ENCODE measurements at places on chromosomes 4 and X.

- DNase-seq = no peak
These were observed 48.3 kb upstream of the GUCY1A1 start for GRCh38 chr4:155618183-155618838.

DNA sequence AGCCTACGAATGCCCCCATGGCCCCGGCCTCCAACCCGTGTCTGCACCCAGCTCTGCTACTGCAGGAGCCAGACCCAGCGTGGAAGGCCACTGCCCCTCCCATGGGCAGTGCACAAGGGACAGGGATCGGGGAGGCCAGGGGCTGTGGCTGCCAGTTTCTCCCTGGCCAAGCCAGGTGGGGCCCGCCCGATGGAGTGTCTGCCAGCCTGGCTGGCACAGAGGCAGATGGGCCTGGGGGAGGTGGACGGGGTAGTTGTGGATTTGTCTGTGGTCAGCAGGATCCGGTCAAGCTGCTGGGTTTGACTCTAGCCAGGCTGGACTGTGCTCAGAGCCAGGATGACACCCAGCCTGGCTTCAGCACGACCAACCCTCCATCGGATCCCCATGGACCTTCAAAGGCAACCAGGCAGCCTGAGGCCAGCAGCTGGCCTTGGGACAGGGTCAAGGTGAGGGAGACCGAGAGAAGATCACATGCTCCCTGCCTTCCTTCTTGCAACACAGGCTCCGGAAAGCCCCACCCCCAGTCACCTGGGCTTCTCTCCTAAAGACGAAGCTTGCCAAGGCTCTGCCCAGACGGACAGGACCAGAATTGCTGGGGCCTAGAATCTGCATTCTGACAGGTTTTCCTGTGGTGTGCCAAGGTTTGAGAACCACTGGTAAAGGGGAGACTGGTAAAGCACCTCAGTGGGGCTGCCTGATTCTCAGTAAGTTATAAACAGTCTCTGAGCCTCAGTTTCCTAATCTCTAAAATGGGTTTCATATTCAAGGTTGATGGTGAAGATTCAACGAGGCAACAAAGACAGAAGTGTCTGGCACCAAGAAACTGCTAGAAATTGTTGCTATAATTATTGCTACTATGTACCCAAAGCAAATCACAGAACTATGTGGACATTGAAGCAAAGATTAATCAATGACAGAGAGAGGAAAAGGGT, 78.6 kb downstream of the PPP2R2C start:
- no peak for DNase-seq

GRCh38 chr4:182105416-182105815, 137.8 kb upstream of the TENM3 start:
- no peak for DNase-seq

- no peak for DNase-seq
These were observed 2344.1 kb downstream of the PCDH7 start for GRCh38 chr4:33064238-33064637.

DNA sequence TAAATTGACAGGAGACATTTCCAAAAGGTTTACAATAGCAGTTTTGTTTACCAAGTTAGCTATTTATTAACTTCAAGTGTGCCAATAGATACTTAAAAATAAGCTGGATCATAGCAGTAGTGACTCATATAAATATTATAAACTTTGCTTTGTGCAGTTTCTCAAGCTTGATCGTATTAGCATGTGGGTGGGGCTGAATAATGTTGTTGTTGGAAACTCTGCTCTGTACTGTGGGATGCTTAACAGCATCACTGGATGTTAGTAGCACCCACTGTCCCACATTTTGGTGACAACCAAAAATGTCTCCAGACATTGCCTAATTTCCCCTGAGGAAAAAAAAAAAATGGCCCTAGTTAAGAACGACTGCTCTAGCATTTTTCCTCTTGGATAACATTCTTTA, 855.2 kb upstream of the ADGRL3 start:
- no peak for DNase-seq

DNA sequence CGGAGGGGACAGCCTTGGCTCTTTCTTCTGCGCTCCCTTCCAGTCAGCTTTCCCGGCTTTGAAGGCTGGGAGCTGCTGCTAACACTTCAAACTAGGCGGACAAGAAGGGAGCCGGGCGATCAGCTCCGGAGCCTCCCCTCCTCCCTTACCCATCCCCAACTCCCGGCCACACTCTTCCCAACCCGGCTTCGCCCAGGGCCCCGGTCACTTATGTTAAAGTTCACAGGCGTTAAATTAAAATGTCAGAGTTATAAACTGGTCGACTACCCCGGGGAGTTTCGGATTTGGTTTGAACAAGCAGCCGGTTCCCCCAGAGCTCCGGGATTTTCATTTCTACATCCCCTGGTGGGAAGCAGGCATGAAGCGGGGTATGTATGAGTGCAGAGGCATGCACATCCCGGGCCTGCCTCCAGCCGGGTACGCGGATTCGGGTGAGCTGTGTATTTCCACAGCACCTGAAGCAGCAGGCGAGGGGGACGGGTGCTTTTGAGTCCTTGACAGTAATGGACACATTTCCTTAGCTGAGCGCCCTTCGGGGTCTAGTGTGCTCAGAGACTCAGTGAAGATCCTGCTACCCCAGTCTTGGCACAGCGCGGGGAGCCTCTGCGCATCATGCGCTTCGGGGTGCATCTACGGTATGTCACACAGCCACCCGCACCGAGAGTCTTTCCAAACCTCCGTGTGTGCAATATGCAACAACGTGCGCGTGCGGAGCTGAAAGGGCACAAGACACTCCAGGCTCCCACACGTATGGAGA, 880 bp downstream of the UNC5C start:
- no peak for DNase-seq

DNA sequence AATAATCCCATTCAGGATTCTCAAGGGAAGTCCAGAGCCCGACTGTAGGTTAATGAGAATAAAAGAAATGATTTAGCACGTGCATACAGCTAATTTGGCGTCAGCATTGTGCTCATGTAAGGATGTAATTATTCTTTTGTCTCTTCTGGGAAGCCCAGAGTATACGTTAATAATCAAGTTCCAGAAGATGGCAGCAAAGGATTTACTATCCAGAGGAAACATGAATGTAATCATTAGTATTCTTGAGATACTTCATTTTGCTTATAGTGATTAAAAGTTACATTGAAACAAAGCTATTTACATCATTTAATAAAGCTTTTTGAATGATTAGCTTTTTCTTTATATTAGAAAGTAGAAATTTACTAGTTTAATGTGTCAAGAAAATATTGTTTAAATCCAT, 27.1 kb upstream of the MAP9 start:
- DNase-seq = no peak

Measured in stimulated activated CD8-positive, alpha-beta memory T cell treated with anti-CD3 and anti-CD28 coated beads, Interleukin-7, amount 100 ng/mL, for 24 hours (primary cell).